Fibroblast of lung (primary cell): ENCODE measurements at places on chromosomes 3 and 15.

GRCh38 chr3:56682462-56683121 is 473 bp downstream of the TASOR start:
- H3K4me3 ChIP-seq, result peak overlapping the region; percentile 70
- H3K27me3 ChIP-seq, result no peaks in the 10 kb centered on the region
- DNase-seq, result peak; percentile 73
- H3K27ac ChIP-seq, result peak overlapping the region; percentile 92

DNA sequence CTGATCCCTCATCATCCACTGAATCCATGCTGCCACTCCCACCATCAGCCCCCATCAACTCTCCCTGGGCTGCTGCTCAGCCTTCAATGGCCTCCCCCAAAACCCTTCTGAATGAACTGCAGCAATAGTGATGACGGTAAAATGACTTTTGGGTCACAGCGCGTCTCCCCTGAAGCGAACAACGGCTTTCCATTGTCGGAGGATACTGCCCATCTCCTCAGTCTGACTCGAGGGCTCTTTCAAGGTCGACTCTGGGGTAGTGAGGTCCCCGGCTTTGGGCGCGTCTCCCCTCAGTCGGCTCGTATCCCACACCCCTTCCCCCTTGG is 57.2 kb upstream of the ZBTB38 start:
- peak overlapping the region; percentile 40 for H3K27ac ChIP-seq
- H3K4me1 ChIP-seq, result peaks cover 4% of the 10 kb centered on the region
- H3K27me3 ChIP-seq, result no peaks in the 10 kb centered on the region
- H3K4me3 ChIP-seq, result peak overlapping the region; percentile 86
- no peak for DNase-seq

DNA sequence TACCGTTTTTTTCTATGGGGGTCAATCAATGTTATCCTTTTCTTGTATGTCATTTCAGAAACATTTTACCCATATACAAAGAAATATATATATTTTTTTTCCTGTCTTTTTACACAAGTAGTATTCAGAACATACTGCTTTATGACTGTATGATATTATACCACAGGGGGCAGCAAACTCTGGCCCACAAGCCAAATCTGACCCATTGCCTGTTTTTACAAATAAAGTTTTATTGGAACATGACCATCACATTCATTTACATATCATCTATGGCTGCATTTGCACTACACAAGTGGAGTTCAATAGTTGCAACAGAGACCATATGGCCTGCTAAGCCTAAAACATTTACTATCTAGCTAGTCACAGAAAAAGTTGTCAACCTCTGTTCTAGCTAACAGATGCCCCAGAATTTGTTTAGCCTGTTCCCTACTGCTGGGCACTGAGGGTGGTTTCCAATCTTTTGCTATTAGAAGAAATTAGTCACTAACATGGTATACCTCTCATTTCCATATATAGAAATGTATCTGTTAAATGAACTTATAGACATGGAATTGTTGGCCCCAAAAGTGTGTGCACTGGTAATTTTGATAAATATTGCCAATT is 57.7 kb downstream of the BFSP2 start:
- H3K4me3 ChIP-seq, result no peak overlapping the region
- H3K27ac ChIP-seq, result no peak overlapping the region
- DNase-seq, result no peak
- H3K4me1 ChIP-seq, result no peaks in the 10 kb centered on the region
- H3K36me3 ChIP-seq, result no peaks in the 10 kb centered on the region
- peaks cover 7% of the 10 kb centered on the region for H3K27me3 ChIP-seq

DNA sequence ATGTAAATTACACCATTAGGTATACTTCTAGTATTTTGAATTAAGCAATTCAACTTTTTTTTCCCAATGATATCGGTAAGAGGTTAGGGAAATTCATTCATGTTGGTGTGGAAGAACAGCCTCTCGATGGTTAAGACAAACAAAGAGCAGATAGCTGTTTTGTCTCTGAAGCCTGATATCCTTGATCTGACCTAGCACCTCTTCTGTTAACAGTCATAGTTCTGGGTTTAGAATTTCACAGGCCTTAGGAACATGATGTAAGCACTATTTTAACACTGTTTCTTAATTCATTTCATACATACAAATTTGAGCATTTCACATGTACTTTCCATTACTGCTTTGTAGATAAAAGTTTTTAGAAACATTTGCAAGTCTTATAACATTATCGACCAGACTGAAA is 367.5 kb upstream of the ZNF385D start:
- DNase-seq, result no peak
- no peaks in the 10 kb centered on the region for H3K4me1 ChIP-seq
- no peak overlapping the region for H3K27ac ChIP-seq

DNA sequence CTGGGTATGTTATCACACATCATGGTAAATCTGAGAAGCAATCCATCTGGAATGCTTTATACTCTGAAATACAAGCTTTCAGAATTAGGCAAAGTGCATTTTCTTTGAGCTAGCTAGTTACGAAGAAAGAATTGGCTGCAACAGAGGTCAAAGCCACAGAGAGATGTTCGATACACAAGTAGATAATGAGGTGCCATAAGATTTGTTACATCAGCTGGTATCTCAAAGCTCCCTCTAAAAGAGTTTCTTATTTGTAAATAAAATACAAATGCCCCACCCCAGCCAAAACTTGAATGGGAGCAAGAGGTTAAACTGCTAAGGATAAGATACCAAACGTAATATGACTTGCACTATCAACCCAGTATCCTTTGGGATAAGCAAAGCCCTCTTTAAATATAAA is 84.0 kb upstream of the SLCO3A1 start:
- H3K36me3 ChIP-seq, result no peaks in the 10 kb centered on the region
- no peak for DNase-seq
- no peak overlapping the region for H3K4me3 ChIP-seq

DNA sequence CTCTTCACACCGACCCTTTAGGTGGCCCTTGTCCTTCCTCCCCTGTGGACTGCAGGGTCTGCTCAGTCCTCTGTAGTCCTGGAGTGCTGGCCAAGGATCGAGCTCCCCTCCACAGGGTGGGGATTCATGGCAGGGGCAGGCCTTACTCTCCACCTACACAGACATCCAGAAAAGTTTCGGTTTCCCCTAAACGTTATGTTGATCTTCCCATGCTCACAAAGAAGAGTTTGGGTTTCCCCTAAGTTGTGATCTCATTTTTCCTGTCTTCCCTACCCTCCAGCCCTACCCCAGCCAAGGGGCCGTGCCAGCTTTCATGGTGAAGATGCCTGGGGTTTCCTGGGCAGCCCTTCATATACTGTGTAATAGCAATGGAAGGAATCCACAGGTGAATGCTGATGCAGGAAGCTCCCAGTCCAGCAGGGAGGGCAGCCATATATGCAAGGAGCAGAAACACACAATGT is 10.3 kb downstream of the STOML1 start:
- no peak for DNase-seq
- H3K4me3 ChIP-seq, result no peak overlapping the region
- H3K27me3 ChIP-seq, result no peaks in the 10 kb centered on the region

- no peak overlapping the region for H3K4me3 ChIP-seq
- H3K27ac ChIP-seq, result no peak overlapping the region
- H3K27me3 ChIP-seq, result peaks cover 2% of the 10 kb centered on the region
- H3K36me3 ChIP-seq, result no peaks in the 10 kb centered on the region
These were observed 96.4 kb upstream of the SNRPA1 start for GRCh38 chr15:101391431-101391830.
